ENCODE measurements at places on chromosomes 7 and 10. TPM values are rescaled to one million over a fixed set of nuclear protein-coding genes. Genes with fewer than 3 reads are reported as not detected.

GRCh38 chr10:14535457-14536130, 204.9 kb upstream of the FRMD4A start:
- no peak for DNase-seq

The PPP1R3C gene
- polyA plus RNA-seq, result 37.3 TPM

- DNase-seq, result no peak
Observed at GRCh38 chr7:64863021-64863420, 40.1 kb upstream of the ZNF273 start.

GRCh38 chr7:134758981-134759380, 20.5 kb upstream of the CALD1 start:
- DNase-seq, result no peak

The TEX47 gene
- not detected for polyA plus RNA-seq

The ASAH2 gene
- 2.2 TPM for polyA plus RNA-seq

The MYO1G gene
- polyA plus RNA-seq, result 0.44 TPM

DNA sequence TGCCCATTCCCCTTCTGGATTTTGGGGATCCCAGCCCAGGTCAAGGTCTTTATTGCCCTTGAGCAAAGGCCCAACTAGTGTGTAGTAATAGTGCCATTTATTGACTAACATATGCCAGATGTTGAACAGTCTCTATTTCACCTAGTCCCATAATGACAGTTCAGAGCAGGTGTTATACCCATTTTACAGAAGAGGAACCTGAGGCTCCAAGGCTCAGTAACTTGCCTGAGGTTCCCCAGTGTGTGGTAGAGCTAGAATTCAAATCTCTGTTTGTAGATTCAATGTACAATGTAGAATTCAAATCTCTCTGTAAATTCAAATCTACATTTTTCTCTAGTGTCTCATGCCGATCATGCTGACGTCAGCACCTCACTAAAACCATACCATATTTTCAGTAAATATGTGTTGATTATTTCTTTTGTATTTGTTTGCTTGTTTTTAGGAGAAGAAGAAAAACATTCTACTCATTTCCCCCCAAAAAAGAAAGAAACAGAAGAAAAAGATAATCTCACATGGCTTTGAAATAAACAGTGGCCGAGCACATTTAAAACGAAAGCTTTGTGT, 329.7 kb downstream of the PRPF18 start:
- no peak for DNase-seq

GRCh38 chr7:503575-504111, 16.0 kb downstream of the PDGFA start:
- DNase-seq, result no peak

DNA sequence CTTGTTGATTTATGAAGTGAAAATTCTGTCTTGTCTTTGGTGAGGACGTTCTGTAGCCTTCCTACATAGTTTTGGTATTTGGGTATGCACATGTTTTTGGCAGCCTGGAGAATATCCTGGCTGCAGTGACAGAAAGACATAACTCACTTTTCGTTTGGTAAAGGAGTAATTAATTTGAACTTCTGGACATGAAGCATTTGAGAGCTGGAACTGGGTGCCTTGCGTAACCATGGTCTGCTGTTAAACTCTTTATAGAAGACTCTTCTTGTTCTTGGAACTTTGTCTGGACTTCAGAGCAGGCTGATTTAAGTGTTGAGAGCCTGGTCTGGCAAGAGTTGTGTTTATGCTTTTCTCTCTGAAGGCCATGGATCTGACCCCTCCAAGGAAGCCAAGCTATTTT, 231.3 kb downstream of the LRMDA start:
- no peak for DNase-seq

DNA sequence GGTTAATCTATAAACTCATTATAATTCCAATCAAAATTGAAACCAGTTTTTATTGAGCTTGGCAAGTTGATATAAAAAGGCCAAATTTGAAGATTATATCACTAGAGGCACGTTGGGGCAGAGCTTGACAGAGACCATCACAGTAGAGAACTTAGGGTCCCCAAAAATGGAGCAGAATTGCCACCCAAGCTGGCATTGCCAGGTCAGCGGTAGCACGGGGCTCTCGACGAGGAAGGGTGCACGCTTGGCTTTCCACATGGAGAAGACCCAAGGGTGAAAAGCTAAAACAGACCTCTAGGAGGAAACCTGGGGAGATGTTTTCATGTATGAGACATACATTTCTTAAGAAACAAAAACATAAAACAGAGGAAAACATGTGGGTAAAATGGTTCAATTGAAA, 4.3 kb upstream of the JAKMIP3 start:
- DNase-seq, result no peak

GRCh38 chr7:27125986-27126394, 4.6 kb downstream of the HOXA4 start:
- DNase-seq, result no peak

DNA sequence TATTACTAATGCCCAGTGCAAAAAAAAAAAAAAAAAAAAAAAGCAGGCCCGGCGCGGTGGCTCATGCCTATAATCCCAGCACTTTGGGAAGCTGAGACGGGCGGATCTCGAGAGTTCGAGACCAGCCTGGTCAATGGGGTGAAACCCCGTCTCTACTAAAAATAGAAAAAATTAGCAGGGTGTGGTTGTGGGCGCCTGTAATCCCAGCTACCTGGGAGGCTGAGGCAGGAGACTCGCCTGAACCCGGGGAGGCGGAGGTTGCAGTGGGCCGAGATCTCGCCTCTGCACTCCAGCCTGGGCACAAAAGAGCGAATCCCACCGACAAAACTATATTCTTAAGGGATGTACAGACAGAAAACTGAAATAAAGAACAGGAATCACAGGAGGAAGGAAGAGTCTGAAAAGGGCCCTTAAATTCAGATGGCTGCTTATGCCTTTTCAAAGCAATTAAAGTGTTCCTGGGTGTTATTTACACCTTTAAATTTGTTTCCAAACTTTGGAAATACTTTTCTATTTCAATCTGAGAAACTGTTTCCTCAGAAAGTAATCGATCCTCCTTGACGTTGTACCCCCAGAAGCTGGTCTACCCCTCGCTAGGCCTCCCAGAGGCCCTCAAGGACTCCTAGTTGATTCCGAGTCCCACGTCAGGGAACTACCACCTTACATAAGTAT, 2.0 kb upstream of the KMT2E start:
- no peak for DNase-seq

The CLRN3 gene
- polyA plus RNA-seq, result 24.1 TPM

The PDGFA gene
- polyA plus RNA-seq, result 47.8 TPM

DNA sequence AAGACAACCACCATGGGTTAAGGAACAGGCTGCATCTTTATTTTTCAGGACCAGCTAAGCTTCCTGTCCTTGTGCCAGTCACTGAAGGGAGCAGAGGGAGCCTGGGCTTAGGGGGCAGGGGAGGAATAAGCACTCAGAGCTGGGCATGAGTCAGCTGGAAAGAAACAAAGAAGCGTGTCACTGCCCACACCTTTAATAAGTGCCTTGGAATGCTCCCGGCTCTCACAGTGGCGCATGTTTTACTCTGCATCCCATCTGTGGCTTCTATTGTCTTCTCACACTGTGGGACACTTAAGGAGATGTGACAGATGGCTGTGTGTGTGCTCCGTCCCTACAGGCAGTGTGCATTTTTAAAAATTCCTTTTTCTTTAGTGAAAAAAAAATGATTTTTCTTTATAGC, 71.7 kb downstream of the MTURN start:
- no peak for DNase-seq

The LMBR1 gene
- polyA plus RNA-seq, result 51.7 TPM

The TASOR2 gene
- 41.6 TPM for polyA plus RNA-seq

- DNase-seq, result no peak
Observed at GRCh38 chr7:5626498-5626897, 155.0 kb downstream of the RNF216 start.

GRCh38 chr7:45985902-45986301, 64.8 kb upstream of the IGFBP3 start:
- no peak for DNase-seq

The RBP4 gene
- 0.32 TPM for polyA plus RNA-seq

The LRRC4 gene
- polyA plus RNA-seq, result 7.0 TPM

GRCh38 chr10:14873090-14873760, 5.4 kb upstream of the SUV39H2 start:
- DNase-seq, result no peak

GRCh38 chr10:88994019-88994418, 3.4 kb downstream of the FAS start:
- DNase-seq, result no peak

The PIK3CG gene
- polyA plus RNA-seq, result 2.1 TPM
